ENCODE measurements at places on chromosomes 13 and 19.

GRCh38 chr19:50780753-50781435 lies 9.3 kb upstream of the ACP4 start:
- DNase-seq = no peak

DNA sequence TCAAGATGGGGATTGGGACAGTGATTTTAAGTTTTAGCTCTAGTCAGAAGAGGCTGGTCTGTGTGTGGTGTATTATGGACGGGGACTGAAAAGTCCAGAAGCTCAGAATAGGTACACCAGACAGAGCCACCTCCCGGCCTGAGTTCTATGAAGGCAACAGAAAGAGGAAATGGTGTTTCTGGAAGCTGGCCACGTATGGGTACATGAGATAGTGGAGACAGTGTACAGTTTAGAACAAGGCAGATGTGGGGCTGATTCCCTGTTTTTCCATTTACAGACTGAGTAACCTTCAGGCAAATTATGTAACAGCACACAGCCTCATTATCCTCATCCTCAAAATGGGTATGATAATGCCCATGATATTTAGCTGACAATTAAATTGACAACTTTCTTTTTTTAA lies 1.3 kb downstream of the ZNF175 start:
- no peak for DNase-seq

GRCh38 chr13:99258210-99258860 lies at the start of gene GPR18:
TSS of gene GPR18 (minus strand) at chr13:99258379. CDS start at chr13:99255872, 2,507 bp downstream.
- DNase-seq = no peak

DNA sequence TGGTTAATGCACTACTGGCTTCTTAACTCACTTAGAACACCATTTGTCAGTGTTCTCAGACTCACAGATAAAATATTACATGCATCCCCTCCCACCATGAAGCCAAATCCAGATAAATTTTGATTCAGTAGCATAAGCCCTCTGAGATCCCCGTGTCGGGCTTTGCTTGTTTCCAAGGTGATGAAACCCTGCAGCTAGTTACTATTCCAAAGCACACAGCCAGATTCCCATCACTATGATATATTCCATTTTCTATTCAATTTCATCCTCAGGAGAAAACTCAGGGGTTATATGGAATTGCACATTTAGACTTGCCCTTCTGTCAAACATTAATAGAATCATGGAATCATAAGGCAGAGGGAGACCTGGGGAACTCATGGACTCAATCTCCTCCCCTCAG lies 9.4 kb upstream of the FAM124A start:
- DNase-seq = no peak

DNA sequence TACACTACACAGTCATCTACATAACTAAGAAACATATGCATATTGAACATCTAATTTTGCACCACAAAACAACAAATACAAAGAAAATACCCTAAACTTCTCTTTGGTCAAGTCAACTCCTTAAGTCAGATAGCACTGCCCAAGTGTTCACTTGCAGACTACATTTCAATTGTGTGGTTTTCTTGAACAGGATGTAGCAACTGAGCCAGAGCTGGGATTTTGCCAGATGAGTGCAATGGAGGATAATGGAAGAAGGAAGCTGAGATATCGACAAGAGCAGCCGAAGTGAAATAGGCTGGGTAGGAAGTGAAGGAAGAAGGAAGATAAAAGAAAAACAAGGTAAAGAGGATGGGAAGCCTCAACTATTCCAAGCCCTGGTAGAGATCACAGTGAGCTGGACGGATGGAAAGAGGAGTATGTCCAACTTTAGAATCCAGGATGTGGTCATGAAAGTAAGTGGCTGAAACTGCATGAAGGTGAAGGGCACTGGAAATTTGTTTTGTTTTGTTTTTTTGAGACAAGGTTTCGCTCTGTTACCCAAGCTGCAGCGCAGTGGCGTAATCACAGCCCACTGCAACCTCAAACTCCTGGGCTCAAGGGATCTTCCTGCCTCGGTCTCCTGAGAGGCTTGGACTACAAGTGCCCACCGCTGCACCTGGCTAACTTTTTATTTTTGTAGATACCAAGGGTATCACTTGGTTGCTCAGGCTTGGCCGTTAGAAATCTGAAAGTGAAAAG lies 15.0 kb downstream of the NUFIP1 start:
- DNase-seq = no peak

DNA sequence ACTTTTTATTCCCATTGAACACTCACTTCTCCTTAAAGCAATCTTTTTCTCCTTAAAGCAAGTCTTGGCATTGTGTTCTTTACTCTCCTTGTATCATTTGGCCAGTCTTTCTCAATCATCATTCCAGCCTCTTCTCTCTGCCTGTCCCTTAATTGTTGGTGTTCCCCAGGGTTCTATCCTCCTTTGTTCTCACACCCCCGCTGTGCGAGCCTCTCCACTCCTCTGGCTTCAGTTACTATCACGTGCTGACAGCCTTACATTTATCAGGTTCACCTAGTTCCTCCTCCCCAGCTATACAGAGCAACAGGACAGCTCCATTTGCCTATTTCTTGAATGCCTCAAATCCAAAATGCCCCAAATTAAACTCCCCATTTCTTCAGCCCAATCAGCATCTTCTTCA lies 24.6 kb downstream of the CYSLTR2 start:
- no peak for DNase-seq
